Ureter (tissue), 1 donor: ENCODE measurements at places on chromosomes 16 and 17. TPM values are rescaled to one million over a fixed set of nuclear protein-coding genes. Genes with fewer than 3 reads are reported as not detected.

- DNase-seq = no peak
These were observed 59.8 kb downstream of the BMERB1 start for GRCh38 chr16:15494236-15494635.

DNA sequence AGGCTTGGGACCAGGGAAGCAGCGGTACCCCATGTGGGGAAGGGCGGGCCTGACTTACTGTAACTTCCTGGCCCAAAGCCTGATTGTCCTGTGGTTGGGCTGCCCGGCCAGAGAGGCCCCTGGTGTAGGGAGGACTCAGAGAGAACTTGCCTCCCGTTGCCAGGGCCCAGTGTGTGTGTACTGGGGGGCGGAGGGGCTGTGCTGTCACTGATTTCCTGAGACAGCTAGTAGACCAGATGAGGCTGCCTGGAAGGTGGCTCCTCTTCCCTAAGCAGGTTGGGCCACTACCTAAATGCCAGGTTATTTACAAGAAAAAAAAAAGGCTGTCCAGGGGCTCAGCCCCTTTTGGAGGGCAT, 16.7 kb downstream of the SOCS3 start:
- peak; percentile 84 for DNase-seq

GRCh38 chr17:45384047-45384788, 48.5 kb downstream of the ARHGAP27 start:
- no peak for DNase-seq

GRCh38 chr16:25570131-25570530, 121.6 kb upstream of the HS3ST4 start:
- DNase-seq = no peak

Gene INO80E
- 88.5 TPM for total RNA-seq

- DNase-seq = peak; percentile 68
These were observed 33.3 kb downstream of the JPH3 start for GRCh38 chr16:87635541-87636049.

GRCh38 chr17:17523731-17524490, 27.7 kb upstream of the RASD1 start:
- DNase-seq = no peak

- no peak for DNase-seq
These were observed 42.0 kb downstream of the IL21R start for GRCh38 chr16:27444015-27444414.

Gene RANBP10
- total RNA-seq = 25.3 TPM

GRCh38 chr16:75415169-75415905, 18.0 kb downstream of the CFDP1 start:
- no peak for DNase-seq

DNA sequence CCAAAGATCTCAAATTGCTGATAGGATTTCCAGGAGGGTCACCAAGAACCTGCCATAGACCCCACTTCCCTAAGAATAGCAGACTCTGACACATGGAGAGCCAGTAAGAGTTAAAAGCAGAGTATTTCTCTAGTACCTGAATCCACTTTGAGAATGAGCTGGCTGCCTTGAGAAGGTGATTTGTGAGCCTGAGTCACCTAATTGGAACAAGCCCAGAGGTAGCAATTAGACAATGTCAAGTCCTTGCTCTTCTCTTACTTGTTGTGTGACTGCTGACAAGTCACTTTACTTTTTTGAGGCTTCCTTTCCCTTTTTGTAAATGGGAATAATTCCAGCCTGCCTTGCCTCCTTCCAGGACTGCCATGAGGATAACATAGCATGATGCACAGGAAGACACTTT, 76.1 kb upstream of the ASIC2 start:
- DNase-seq = no peak

DNA sequence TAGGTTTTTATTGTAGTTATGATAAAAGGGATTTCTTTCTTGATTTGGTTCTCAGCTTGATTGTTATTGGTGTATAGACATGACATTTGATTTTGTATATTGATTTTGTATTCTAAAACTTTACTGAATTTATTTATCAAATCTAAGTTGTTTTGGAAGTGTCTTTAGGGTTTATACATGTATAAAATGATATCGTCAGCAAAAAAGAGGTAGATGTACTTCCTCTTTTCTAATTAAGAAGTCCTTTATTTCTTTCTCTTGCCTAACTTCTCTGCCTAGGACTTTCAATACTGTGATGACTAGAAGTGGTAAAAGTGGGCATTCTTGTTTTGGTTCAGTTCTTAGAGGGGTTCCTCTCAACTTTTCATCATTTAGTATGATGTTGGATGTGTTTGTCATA, 487.3 kb upstream of the KIF2B start:
- DNase-seq = no peak

Gene IL17C
- total RNA-seq = not detected
